ENCODE measurements at places on chromosomes 1 and 21.

GRCh38 chr21:26210614-26211013, 40.0 kb upstream of the APP start:
- no peak for DNase-seq

DNA sequence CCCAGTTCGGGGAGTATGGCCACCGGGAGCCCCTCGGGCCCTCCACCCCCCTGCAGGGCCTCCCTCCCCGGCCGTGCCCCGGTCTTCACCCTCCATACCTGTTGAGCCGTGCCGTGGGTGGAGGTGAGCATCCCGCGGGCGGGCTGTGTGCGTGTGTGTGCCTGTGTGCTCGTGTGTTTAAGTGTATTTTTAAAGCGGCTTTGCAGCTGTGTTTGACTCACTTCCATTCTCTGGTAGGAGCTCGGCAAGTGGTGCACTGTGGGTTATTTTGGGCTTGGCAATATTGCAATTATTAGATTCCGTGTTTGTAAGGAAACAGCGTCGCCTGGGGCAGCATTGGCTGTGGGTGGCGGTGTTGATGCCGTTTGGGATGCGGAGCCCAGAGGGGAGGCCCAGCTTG, 20.3 kb upstream of the PLCH2 start:
- no peak for DNase-seq

DNA sequence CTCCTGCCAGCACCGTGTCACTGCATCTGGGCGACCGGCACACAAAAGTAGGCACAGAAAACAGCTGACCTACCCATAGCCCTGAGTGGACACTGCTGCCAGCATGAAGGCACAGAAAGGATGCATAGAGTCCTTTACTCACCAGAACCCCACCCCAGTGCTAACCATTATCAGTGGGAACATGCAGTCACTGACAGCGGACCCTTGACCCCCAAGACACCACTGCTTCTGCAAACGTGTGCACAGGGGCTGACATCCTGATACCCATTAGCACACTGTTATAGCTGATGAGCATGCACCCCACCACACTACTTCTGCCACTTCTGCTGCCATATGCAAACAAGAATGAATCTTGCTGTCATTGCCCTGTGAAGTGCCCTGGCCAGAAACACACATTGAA, 953.0 kb upstream of the NCAM2 start:
- no peak for DNase-seq

DNA sequence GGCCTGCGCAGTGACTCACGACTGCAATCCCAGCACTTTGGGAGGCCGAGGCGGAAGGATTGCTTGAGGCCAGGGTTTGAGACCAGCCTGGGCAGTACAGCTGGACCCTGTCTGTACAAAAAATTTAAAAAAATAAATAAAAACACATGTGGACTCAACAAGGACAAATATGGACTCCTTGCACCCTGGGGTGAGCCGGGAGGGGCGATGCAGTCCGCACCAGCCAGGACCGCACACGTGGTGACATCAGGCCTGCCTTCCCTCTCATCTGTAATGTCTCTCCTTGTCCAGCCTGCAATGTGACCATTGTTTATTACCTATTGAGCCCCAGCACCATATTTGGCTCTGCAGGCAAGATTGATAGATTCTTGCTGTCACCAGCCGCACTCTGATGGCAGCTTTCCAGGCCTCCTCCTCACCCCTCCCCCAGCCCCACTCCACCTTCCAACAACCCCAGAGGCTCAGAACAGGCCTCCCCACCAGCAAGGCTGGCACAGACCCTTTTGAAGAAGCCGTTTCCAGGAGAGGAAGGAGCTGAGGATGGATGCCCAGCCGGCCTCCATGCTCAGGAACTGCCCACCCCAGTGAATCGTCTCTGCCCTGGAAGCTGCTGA, 55.2 kb downstream of the IRF2BP2 start:
- DNase-seq = no peak

DNA sequence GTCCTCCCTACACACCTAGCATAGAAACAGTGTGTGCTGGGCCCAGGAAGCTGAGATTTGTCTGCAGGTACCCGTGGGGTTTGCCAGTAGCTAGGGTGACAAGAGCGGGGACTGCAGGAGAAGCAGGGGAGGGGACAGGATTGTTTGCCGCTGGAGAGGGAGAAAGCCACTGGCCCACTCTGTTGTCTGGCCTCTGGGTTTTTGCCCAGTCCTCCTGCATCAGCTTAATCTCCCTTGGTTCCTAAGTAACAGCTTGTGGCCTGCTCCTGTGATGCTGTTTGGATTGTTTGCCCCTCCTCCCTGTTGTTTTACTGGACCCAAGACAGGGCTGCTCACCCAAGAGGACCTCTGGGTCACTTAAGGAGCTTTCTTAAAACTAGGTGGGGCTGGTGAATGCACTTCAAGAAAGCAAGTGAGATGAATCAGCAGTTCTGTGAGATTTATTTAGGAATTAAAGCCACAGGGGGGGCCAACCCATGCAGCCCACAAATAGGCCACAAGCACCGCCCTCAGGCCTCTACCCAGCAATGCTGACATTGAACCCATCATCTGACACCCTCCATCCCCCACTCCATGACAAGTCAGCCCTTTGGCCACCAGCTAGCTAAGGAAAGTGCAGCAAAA, 142.8 kb downstream of the ZZZ3 start:
- peak; percentile 54 for DNase-seq

DNA sequence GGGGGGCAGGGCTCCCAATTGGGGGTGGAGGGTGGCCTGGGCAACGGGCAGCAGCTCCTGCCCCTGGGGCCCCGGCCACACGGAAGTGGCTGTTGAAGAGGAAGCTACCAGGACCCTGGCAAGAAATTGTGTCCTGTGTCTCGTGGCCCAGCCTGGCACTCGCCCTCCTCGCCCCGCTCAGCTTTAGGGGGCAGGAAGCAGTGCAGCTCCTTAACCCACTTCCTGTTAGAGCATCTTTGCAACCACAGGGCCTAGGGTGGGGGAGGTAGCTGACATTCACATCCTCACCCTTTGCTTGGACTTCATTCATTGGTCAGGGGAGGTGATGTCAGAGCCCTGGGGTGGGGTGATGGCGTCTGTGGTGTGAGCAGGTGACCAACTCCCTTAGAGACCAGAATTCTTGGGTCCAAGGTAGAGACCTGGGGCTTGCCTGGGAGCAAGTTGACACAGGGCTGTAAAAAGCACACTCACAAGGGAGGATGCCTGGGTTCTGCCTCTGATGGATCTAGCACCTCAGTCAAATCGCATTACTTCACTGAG, at the start of gene ARHGAP30:
Gene ARHGAP30 (minus strand): TSS at position 161 of the 540 bp plus-strand sequence. CDS start 267 bp downstream, outside the sequence.
- DNase-seq = no peak

GRCh38 chr1:204070895-204071294, 2.0 kb upstream of the SOX13 start:
- DNase-seq = no peak

DNA sequence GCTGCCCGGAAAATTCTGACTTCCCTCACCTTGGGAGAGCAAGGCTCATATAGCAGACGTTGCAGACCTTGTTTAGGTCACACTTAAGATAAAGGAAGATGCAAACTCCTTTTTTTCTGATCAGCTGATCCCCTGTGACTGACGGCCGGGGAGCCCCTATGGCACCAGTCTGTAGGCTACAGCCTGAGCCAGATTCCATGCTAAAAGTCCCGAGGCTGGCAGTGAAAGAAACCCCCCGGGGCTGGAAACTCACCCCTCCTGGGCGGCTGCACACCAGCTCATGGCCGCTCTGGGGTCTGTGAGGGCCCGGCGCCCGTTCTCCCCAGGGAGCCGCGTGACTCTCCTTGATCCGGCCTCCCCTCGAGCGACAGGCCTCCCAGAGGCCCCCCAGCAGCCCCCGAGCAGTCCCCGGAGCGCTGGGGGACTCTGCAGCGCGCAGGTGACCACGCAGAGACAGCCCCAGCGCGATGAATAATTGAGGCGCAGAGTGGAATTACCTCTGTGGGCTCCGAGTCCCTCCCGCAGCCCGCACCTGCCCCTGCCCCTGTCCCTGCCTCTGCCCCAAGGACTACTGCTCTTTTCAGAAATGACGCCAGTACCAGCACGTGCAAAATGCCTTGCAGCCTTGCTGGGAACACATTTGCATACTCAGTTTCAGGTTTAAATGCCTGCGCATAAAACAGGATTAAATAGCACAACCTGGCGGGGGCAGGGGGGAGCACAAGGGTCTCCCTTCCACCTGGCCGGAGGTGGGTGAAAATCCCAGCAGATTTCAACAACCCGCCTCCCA, 62.6 kb upstream of the CLDN14 start:
- no peak for DNase-seq

- no peak for DNase-seq
Measured at GRCh38 chr1:56890229-56890628, 35.6 kb downstream of the C8A start.

GRCh38 chr21:15224346-15225086, 159.7 kb upstream of the NRIP1 start:
- DNase-seq = peak; percentile 79

DNA sequence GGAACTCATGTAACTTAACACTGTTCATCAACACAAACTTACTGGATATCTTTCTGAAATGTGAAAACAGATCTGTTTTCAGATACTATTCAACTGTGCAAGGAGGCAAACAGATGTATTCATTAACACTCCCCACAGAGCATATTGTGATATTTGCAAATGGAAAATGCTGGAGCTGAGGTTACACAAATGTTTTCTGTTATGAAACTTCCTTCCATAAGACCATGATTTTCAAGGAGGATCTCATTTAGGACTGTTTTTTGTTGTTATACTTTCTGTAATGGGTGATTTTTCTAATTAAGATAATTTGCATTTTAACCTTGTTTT, 56.1 kb downstream of the GABPA start:
- DNase-seq = no peak

- DNase-seq = no peak
Measured at GRCh38 chr1:56220021-56220420, 359.3 kb downstream of the PLPP3 start.

GRCh38 chr1:29685387-29685786, 449.1 kb downstream of the PTPRU start:
- DNase-seq = no peak

GRCh38 chr1:156744786-156745419, 4.0 kb upstream of the MRPL24 start:
- DNase-seq = no peak

GRCh38 chr1:64404202-64404601, 65.7 kb upstream of the CACHD1 start:
- DNase-seq = no peak

- peak; percentile 34 for DNase-seq
Measured at GRCh38 chr21:15631342-15631741, 98.4 kb upstream of the USP25 start.

- DNase-seq = no peak
Measured at GRCh38 chr1:20448671-20449071, 37.3 kb downstream of the CAMK2N1 start.

DNA sequence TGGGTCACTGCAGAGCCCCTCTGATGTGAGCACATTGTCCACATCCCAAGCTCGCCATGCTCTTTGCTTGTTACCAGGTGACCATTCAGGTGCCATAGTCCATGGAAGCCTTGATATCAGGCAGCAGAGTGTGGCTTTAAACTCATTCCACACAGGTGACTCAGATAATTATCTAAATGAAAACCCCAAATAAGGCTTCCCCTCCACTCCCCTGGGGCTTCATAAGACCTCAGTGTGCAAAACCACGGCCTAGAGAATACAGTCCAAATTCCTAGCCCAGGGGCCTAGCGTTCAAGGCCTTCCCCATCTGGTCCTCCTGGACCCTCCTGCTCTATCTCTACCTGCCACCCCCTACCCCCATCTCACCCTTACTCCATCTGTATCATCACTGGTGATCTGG, 97.1 kb downstream of the ARHGEF10L start:
- no peak for DNase-seq

- DNase-seq = no peak
Measured at GRCh38 chr1:224298346-224299330, 31.3 kb downstream of the NVL start.

DNA sequence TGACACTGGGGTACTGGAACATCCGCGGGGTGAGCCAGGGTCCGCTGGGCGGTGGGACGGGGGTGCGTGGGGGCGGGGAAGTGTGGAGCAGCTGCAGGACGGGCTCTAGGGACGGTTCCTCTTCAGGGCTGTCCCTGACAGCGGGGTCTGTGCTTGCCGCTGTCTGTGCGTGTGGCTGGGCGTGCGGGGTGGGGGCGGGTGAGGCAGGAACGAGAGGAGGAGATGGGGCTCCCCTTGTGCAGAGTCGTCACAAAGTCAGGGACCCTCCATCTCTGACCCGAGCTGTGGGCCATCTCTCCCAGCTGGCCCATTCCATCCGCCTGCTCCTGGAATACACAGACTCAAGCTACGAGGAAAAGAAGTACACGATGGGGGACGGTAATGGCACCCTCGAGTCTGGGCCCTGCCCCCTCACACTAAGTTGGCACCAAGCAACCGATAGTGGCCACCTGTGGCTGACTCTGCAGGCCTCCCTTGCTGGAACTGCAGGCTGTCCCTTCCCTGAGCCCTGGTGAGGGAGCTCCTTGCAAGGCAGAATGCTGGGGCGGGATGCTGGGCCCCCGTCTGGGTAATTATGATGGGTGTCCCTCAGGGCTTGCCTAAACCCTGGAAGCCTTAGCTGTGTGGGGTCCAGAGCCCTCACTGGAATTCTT, 392 bp downstream of the GSTM2 start:
- DNase-seq = no peak

DNA sequence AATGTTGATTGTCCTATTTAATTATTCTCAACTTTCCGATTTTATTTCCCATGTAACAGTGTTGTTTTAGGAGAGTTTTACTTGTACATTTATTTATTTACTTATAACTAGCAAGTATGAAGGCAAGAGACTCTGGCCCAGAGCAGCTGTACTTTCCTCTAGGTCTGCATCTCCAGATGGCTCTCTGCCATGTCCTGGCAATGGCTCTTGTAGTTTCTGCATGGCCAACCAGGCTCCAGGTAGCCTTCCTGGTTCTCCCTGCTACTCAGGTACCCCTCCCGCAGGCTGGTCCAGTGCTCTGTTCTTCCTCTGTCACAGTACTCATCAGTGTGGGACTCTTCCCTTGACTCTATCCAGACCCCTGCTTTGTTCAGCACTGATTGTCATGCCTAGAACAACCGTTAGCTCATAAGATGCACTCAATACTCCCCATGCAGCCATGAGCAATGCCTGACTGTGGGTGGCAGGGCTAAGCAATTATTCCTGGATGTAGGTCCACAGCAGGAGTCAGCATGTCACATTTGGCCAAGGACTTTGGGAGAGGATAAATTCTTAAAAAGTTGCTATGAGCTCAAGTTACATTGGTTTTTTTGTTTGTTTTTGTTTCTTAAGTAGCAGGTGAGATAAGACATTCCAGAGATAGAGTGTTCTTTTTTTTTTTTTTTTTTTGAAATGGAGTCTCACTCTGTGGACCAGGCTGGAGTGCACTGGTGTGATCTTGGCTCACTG, 10.9 kb upstream of the IL20 start:
- no peak for DNase-seq

All from foreskin melanocyte (primary cell).